ENCODE measurements at places on chromosomes 16 and 17.

GRCh38 chr17:44983563-44983962 is 15.5 kb upstream of the C1QL1 start:
- DNase-seq = no peak

- DNase-seq = no peak
Measured at GRCh38 chr16:67230809-67231660, 4.1 kb downstream of the TMEM208 start.

GRCh38 chr17:71431146-71431545 is 689.7 kb upstream of the SOX9 start:
- no peak for DNase-seq

- DNase-seq = no peak
Measured at GRCh38 chr16:73095142-73095820, 47.4 kb upstream of the ZFHX3 start.

- DNase-seq = no peak
Measured at GRCh38 chr17:17890773-17891759, 54.3 kb upstream of the SREBF1 start.

DNA sequence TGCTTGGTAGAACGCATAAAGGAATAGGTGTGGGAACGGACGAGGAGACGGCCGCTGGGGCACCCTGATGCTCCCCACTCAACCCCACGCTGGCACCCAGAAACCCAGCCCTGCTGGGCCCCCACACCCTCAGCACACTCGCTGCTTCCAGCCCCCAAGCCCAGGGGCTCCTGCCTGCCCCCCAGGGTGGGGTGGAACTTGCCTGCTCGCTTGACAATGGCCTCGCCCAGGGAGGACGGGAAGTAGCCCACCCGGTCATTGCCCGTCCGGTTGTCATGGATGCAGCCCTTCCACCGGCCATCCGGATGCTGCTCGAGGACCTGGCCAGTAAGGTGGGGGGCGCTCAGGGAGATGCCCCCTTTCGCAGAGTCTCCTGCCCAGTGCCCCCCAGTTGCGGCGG is 9.9 kb downstream of the CASKIN1 start:
- DNase-seq = no peak

- DNase-seq = no peak
Measured at GRCh38 chr16:84054271-84054670, 11.7 kb upstream of the SLC38A8 start.

GRCh38 chr16:19085679-19086200 is 18.3 kb downstream of the COQ7 start:
- DNase-seq = no peak

DNA sequence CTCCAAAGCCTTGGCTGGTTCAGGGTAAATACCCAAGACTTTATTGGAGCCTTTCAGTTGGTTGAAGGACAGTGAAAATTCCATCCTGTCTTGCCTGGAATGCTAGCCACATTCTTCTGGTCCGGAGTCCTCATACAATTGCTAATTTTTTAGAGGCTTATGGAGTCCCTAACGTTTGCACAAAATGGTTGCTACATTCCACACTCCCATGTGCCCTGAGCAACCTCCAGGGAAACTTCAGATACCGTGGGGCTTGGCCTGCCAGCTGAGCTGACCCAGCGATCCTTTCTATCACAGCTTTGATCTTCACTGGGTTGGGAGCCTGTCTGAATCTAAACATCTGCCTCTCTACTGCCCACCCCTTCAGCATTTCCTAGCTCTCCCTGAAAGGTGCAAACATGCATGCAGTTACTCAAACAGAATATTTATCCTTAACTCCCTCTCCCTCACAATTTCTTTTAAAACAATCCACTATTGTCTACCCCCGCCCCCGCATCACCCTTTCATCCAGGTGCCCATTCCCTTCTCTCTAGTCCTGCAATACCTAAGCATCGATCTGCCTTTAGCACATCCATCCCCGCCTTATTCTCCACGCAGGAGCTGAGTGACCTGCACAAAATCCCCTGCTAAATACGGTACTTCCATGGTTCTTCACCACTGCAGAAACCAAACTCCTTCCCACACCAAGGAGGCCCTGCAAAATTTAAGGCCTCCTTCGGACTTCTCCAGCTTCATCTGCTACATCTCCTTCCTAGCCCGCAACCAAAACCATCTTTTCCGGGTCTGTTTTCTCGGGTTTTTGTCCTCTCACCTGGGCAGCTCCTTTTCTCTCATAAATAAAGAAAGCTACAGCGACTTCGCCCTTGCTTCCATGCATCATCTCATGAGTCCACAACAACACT is 810 bp upstream of the GAN start:
- no peak for DNase-seq

GRCh38 chr16:83619381-83620150 is 188.2 kb upstream of the HSBP1 start:
- DNase-seq = no peak
